ENCODE measurements at places on chromosomes 16 and 17.
A peak's percentile ranks its signal among the peaks of the same experiment; 100 is the strongest.

DNA sequence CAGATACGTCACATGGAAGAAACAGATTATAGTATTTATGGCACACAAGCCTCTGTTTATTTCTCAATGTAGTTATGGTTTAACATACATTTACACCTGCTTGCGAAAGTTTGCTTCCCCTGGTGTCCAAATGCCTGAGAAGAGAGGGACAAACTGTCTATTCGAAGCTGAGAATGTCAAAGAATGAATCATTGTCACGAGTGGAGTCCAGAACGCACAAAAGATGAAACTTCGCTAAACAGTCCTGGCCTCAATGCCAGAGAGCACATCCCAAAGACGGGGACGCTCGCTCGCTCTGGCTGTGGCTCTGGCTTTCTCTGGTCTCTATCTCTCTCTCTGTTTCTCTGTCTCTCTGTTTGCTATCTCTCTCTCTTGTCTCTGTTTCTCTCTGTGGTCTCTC lies 298.8 kb downstream of the FOXL1 start:
- no peak for DNase-seq

DNA sequence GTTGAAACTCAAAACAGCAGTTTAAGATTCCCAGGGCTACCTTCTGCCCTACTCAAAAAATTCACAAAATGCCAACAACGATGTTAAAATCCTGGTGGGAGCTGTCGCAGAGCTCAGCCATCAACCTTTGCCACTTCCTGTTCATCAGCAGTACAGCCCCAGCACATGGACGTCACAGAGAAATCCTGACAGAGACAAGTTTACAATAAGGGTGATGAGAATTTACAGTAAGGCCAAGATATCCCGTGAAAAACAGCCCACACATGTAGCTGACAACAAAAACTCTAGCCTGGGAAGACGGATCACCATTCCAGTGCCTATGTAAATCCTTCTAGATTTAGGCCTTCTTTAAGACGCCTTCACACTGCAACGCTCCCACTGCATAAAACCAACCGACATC lies 18.8 kb downstream of the USP22 start:
- no peak for DNase-seq

DNA sequence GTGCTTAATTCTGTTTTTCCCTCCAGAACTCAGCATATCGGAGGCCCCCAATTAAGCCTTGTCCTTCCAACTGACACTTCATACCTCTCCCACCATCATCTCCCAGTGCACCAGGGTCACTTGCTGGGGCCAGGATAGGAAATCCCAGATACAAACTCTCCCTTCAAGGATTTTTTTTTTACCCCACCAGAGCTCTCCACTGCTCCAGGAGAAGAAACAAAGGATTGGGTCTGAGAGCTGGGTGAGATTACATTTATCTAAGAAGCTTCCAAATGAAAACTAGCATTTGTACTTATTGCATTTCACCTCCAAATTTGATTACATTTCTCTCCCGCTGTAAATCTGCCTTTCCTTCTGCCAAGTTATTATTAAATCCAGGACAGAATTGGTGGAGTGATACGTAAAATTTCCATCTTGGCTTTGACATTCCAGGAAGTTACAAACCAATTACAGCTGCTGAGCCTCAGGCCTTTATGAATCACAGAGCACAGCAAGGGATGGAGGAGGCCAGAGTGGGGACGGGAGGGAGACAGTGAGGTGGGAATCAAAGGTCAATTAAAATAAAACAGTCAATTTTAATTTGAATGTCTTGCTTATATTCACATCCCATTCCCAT lies 123.5 kb downstream of the USP31 start:
- DNase-seq, result no peak

- DNase-seq, result no peak
Observed at GRCh38 chr16:1153480-1154160, 714 bp downstream of the CACNA1H start.

DNA sequence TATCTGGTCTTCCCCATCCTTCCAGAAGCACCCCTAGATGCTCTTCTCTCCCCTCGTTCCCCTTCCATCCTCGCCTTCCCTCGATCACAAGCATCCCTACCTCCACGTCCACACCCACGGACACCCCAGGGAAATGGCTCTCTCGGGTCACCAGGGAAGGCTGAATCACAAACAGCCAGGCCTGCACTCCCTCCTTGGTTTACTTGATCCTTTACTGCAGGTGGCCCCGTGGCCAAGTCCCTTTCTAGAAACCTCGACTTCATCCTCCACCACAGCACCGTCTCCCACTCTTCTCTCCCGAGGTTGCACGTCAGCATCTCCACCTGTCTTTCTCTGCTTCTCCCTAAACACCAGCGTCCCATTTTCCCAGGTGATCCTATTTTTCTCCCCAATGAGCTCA lies 6.5 kb upstream of the RBFOX3 start:
- DNase-seq, result no peak

DNA sequence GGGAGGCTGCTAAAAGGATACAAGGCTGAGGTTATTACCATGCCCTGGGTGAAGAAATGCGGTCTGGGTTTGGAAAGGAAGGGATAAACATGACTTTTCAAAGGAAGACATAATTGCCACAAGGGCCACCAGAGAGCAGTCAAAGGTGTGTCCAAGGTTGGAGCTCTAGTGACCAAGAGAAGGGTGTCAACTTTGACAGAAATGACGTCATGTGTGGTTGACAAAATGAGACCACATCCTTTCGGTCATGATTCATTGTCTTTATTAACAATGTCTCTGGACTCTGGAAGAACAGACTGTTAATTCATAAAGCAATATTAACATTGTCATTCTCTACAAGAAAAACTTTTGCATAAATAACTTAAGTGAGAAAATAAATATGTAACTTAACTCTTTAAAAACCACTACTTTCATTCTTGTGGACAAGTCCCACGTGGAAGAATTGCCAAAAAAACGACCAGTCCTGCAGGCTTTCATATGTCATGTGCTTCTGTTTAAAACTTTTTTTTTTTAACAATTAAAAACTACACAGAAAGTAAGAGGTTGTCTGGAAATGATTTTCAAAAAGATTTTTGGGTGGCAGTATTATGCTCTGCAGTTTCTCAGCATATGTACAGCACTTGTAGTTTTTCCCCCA lies 5.0 kb downstream of the SOST start:
- peak; percentile 60 for DNase-seq

GRCh38 chr16:8107296-8107695 lies 483.0 kb downstream of the TMEM114 start:
- no peak for DNase-seq

GRCh38 chr17:78781893-78782304 lies at the start of gene CYTH1:
CYTH1 (minus strand) TSS chr17:78782273; CDS start chr17:78782223, 50 bp downstream.
- no peak for DNase-seq

DNA sequence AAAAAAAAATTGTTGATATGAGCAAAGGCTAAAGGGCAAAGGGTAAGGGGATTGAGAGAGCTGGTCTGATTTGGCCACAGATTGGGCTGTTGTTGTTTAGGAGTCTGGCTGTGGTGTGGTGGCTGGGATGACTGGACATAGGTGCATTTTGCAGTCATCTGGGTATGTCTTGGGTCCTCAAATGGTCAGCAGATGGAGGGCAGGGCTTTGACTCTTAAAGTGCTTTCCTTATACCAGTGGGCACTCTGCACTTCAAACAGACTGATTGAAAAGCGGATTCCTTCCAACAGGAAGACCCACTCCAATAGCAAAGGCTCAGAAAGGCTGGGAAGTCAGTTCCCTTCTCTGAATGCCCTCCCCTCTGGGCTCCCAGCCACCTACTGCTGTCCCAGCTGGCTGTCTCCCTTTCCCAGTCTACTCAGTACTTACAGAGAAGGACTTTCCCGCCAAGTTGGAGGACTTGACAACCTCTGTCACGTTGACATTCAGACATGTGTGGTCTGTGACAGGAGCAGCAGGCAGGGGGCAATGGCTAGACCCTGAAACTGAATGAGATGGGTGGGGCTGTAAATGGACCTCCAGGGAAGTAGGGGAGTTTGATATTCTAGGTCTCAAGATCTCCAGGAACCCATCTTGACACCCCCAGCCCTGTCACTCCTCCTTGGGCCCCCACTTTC lies 19.6 kb upstream of the MFSD6L start:
- no peak for DNase-seq

- peak; percentile 88 for DNase-seq
Observed at GRCh38 chr16:83956336-83957289, 3.6 kb downstream of the OSGIN1 start.

GRCh38 chr16:31331141-31331764 lies 23.7 kb upstream of the ITGAX start:
- no peak for DNase-seq

- DNase-seq, result no peak
Observed at GRCh38 chr17:60345233-60345632, 46.7 kb downstream of the USP32 start.

GRCh38 chr17:63270610-63271009 lies 175.5 kb downstream of the CYB561 start:
- no peak for DNase-seq

- no peak for DNase-seq
Observed at GRCh38 chr17:45162025-45162687, 481 bp downstream of the HEXIM2 start.

- DNase-seq, result no peak
Observed at GRCh38 chr17:15398736-15399331, 57.4 kb upstream of the TEKT3 start.
